ENCODE measurements at places on chromosomes 13 and 19.
A peak's percentile ranks its signal among the peaks of the same experiment; 100 is the strongest.

- DNase-seq, result no peak
Measured at GRCh38 chr19:23778566-23778965, 19.9 kb upstream of the ZNF681 start.

GRCh38 chr19:5103061-5103701 lies 134.3 kb downstream of the KDM4B start:
- DNase-seq, result no peak

- DNase-seq, result no peak
Measured at GRCh38 chr13:111555268-111555808, 234.9 kb downstream of the TEX29 start.

DNA sequence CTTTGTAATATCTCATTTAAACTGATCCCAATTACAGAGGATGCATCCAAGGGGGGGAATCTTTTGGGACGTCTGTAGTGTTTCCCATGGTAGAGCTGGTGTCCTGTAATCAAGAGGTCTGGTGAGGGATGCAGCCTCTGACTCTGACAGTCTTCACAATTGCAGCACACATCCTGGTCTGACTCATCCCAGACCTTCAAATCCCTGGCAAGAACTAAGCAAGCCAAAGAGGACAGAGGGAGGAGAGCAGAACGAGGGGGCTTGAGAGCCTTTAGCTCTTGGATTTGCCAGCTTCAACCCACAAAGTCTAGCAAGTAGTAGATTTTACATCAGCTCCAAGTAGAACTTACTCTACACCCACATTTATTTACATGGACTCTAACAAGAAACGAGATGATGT lies 17.3 kb upstream of the FCGBP start:
- no peak for DNase-seq

GRCh38 chr19:13135068-13136062 lies 14.8 kb downstream of the STX10 start:
- no peak for DNase-seq

DNA sequence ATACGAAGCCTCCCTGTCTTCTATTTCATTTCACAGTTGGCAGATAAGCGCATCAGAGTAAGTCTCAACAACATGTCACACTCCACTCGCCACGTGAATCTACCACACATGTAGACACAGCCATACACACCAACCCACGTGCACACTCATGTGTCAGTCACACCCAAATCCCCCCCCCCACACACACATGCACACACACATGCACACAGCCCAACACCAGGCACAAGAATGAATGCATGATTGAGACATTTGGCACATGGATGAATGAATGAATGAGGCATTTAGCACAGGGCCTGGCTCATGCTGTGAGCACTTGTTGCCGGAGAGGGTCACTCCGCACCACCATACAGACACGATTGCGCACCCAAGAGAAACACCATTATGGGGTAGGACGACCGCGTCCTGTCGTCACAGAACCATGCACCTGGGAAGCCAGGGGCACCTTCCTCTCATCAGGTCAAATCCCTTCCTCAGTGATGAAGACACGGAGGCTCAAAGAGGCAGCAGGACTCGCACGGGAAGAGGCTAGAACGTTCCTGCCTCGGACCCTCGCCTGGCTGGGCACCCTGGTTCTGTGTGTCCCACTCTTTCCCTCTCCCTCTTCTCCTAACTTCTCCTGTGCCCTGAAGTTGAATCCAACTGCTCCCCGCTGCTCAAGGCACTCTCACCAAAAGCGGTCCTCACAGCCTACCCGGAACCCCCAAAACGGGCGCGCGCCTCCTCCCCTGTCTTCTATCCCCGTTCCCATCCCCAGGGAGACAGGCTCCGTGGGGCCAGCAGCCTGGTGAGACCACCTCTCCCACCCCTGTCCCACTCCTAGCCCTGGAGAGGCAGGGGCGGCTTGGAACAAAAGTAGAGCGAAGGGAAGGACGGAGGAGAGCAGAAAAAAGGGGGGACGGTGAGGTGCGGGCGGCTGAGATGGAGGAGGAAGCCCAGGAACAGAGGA lies 1.3 kb downstream of the MEIS3 start:
- no peak for DNase-seq

GRCh38 chr19:15296353-15296752 lies 36.0 kb downstream of the BRD4 start:
- DNase-seq, result no peak

DNA sequence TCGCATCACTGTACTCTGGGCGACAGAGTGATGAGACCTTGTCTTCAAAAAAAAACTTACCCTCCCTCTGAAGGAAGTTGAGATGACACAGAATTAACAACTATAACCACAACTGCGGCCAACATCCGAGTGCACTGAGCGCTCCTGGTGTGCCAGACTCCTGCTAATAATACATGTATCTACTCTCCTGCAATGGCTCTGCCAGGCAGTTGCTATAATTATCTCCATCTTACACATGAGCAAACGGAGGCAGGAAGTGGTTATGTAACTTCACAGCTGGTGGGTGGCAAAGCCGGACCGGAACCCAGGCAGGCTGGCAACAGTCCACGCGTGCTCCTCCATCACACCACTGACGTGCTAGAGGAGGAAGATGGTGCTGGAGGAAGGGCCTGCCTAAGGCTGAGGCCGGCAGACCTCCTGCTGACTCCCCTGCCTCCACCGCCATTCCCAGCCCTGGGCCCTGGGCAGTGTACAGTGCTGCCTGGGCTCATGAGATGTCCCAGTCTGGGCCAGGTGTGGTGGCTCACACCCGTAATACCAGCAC lies 12.6 kb downstream of the XRCC1 start:
- DNase-seq, result peak; percentile 45

- no peak for DNase-seq
Measured at GRCh38 chr13:111482126-111482525, 161.7 kb downstream of the TEX29 start.

GRCh38 chr19:43754253-43754502 lies 584 bp downstream of the SMG9 start:
- no peak for DNase-seq

- DNase-seq, result no peak
Measured at GRCh38 chr13:112822851-112823250, 133.0 kb downstream of the ATP11A start.

- DNase-seq, result no peak
Measured at GRCh38 chr13:102277286-102277685, 124.6 kb downstream of the FGF14 start.

DNA sequence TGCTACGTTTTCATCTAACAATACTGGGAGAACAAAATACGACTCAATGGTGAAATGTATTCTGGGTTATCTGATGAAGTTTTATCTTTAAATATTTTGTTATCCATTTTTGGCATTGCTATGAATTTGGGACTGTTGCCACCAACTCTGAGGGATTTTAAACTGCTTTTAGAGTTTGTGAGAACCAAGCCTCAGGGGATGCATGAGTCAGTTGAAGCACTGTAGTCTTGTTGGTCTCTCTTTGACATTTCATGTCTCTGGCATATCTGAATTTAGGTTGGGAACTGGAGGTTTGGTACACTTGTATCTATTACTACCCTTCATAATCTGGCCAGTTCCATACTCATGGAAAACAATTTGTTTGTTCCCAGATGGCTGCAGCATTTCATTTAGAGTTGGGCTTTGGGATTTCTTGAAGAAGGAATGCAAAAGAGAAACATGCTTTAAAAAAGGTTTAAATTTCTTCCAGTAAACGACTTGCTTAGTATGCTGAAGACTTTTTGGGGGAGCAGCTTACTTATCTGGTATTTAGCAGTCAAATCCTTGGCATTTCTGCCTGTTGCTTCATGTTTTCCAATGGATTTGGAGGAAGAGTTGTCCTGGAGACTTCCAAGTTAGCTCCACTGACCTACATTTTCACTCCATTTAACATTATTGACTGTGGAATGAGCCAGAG lies 28.9 kb downstream of the ARHGEF7 start:
- DNase-seq, result no peak

Measured in stimulated activated CD4-positive, alpha-beta T cell treated with anti-CD3 and anti-CD28 coated beads, TNF-alpha, amount 100 ng/mL, for 48 hours (primary cell).